ENCODE measurements at places on chromosomes 3 and 15. TPM values are rescaled to one million over a fixed set of nuclear protein-coding genes. Genes with fewer than 3 reads are reported as not detected.

GRCh38 chr3:79362571-79363270, 405.1 kb downstream of the ROBO1 start:
- H3K27ac ChIP-seq: no peak overlapping the region
- no peaks in the 10 kb centered on the region for H3K27me3 ChIP-seq
- H3K4me3 ChIP-seq: no peak overlapping the region
- no peaks in the 10 kb centered on the region for H3K36me3 ChIP-seq
- no peak for DNase-seq

- H3K4me1 ChIP-seq: no peaks in the 10 kb centered on the region
- DNase-seq: no peak
- H3K36me3 ChIP-seq: no peaks in the 10 kb centered on the region
- no peak overlapping the region for H3K4me3 ChIP-seq
- H3K27ac ChIP-seq: no peak overlapping the region
Observed at GRCh38 chr15:85504749-85505676, 124.6 kb downstream of the AKAP13 start.

GRCh38 chr3:117728226-117728625, 1018.6 kb downstream of the TUSC7 start:
- no peak for DNase-seq
- no peaks in the 10 kb centered on the region for H3K4me1 ChIP-seq
- H3K36me3 ChIP-seq: no peaks in the 10 kb centered on the region
- no peak overlapping the region for H3K4me3 ChIP-seq
- no peak overlapping the region for H3K27ac ChIP-seq
- no peaks in the 10 kb centered on the region for H3K27me3 ChIP-seq

Gene CCR3
- total RNA-seq: not detected

GRCh38 chr3:95438274-95438673, 1375.4 kb downstream of the NSUN3 start:
- no peaks in the 10 kb centered on the region for H3K27me3 ChIP-seq
- no peaks in the 10 kb centered on the region for H3K4me1 ChIP-seq
- H3K36me3 ChIP-seq: peaks cover 2% of the 10 kb centered on the region
- no peak overlapping the region for H3K27ac ChIP-seq

GRCh38 chr3:38354588-38355330, 8.2 kb downstream of the XYLB start:
- H3K27ac ChIP-seq: no peak overlapping the region
- no peaks in the 10 kb centered on the region for H3K27me3 ChIP-seq
- H3K4me3 ChIP-seq: no peak overlapping the region

Gene PDZRN3
- 5.5 TPM for total RNA-seq

GRCh38 chr3:87949879-87950208, 109.0 kb downstream of the CGGBP1 start:
- no peak overlapping the region for H3K27ac ChIP-seq
- no peaks in the 10 kb centered on the region for H3K27me3 ChIP-seq
- no peaks in the 10 kb centered on the region for H3K4me1 ChIP-seq
- H3K36me3 ChIP-seq: no peaks in the 10 kb centered on the region

DNA sequence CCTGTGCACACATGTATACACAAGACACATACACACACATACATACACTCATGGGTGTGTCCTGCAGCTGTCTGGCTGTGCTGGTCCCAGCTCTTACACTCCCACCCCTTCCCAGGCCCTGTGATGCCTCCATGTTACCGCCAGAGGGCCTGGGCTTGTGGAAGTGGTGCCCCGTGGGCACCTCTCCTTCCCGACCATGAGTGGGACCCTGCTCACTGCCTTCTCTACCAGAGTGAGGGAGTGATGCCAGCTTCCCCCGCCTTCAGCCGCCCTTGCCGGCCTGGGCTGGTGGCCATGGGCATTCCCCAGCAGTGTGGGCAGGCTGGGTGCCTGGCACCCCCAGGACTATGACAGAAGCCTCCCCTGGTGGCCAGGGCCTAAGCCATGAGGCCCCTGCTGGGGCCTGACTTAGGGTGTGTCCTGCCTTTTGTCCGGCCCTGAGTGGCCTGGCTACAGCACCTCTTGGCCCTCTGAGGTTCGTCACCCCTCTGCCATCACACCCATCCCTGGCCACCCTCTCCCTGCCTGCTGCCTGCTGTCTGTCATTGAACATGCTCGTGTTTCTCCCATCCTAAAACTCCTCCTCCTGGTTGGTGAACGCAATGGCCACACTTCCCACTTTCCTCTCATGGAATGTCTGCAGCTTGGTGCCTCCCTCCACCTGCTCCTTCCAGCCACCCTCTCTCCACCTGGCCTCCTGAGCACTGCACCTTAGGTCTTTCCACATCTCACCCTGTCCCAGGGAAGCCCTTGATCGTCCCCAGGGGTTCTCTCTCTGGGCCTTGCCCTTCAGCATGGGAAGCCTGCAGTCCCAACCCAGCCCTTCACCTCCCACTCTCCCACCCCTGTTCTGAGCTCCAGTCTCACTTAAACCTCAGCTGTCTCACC, 14.6 kb downstream of the HDAC11 start:
- no peaks in the 10 kb centered on the region for H3K4me1 ChIP-seq
- no peaks in the 10 kb centered on the region for H3K27me3 ChIP-seq
- no peak for DNase-seq
- no peak overlapping the region for H3K27ac ChIP-seq

Data from H9 (cell line).